Putamen (tissue), 1 donor: ENCODE measurements at places on chromosomes 3 and 15.

DNA sequence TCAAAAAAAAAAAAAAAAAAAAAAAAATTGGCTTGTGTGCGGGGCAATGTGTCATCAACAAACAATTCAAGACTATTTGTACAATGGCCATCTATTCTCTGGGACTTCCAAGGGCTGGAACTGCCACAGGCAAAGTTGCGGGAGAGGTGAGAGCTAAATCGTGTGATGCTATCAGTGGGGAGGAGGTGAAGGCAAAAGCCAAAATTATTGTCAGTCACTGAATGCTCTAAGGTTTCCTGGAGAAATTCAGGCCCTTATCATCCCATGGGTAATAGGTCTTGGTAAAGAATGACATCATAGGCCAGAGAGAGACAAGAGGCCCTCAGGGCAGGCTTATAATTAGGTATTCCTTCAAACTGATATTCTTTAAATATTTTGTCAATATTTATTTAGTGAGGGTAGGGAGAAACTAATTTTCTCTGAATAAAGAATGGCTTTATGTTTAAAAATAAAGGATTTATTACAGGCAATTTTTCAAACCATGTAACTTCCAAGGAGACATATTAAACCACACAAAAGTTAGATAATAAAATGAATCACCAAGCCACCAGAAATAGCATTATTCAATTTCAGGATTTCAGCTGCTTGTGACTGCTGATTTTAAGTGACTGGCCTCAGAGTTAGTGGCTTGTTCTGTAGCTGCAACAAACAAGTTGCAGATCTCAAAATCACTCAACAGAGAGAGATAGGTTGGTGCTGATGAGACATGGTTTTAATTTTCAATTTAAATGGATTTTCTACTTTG lies 226.3 kb upstream of the MRPL3 start:
- no peak for DNase-seq

DNA sequence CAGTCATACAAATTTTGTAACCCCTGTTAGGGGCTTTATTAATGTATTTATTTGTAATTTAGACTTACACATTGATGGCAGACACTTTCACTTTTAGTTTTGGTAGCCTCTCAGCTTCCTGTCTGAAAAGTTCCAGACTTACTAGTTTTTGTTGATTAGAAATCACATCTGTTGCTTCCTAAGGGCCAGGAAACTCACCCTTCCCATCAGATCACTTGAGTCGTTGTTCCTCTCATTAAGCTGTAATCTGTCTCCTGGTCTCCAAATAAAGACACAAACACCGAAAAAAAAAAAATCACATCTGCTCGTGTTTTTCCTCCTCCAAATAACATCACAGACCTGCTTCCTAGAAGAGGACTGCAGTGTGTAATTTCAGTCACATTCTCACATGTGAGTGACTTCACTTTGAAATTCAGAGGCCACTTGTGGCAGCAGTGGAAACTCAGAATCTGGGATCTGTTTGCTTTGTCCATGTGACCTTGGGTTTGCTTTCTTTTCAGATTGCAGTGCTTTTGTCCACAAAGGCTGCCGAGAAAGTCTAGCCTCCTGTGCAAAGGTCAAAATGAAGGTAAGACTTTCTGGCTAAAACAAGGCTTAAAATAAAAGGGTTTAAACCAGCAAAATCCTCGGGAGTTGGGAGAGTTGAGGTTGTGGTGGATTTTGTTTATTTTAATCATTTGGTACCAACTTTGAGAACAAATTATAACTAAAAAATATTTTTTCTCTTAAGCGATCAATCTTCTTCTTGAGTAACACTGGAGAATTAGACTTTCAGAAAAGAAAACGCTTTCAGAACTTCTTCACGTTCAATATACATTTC lies 87.0 kb downstream of the KLHL25 start:
- DNase-seq: no peak

- no peak for DNase-seq
These were observed 175.7 kb downstream of the ALCAM start for GRCh38 chr3:105542282-105543019.

DNA sequence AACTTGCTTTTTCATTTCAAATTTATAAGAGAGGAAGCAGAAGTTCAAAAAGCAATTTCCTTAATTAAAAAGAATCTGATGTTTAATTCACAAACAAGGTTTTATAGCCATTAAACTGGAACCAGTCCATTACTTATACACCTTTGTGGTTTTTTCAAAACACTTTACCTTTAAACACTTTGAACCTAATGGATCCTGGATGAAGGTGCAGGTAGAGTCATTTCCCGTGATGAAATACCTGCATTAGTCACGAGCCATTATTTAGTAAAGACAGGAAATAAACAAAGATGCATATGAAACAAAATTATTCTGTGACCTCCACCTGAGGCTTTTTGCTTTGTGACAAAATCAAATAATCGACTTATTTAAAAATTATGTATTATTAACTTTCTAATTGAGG lies 341.7 kb upstream of the UBE2E2 start:
- no peak for DNase-seq

- DNase-seq: no peak
These were observed 3.6 kb upstream of the FBXL2 start for GRCh38 chr3:33273628-33274027.

GRCh38 chr3:10274601-10275000 lies 18.1 kb downstream of the GHRL start:
- DNase-seq: no peak

DNA sequence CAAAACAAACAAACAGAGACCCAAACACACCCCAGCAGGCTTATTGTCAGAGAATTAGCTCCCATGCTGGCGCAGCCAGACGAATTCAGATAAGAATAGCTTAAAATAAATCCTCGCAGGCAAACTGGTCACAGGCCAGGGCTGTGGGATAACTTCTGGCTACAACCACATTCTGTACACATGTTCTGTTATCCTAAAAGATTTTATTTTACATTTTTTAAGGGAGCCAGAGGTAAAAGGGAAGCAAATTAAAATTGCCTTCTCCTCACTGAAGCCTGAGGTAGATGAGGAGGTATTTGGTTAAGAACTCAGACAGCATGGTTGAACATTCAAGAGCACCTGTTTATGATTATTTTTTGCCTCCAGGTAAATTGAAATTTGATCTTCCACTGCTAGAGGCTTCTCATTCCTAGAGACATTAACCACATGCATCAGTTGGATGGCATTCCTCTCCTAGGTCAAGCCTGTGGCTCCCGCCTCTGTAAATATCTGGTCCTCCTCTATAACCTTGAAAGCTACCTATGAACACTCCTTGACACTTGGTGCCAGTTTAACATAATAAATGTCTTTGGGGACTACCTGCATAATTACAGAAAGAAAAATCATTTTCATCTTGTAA lies 190.3 kb downstream of the SATB1 start:
- DNase-seq: no peak

- no peak for DNase-seq
These were observed at the start of gene IQCF6 for GRCh38 chr3:51779137-51779536. IQCF6 (minus strand) TSS chr3:51779237; CDS start chr3:51779224, 13 bp downstream.
